Stimulated activated CD4-positive, alpha-beta T cell treated with anti-CD3 and anti-CD28 coated beads, Interleukin-4, amount 100 ng/mL, for 1 hour (primary cell): ENCODE measurements at places on chromosomes 3 and 15.
A peak's percentile ranks its signal among the peaks of the same experiment; 100 is the strongest.

DNA sequence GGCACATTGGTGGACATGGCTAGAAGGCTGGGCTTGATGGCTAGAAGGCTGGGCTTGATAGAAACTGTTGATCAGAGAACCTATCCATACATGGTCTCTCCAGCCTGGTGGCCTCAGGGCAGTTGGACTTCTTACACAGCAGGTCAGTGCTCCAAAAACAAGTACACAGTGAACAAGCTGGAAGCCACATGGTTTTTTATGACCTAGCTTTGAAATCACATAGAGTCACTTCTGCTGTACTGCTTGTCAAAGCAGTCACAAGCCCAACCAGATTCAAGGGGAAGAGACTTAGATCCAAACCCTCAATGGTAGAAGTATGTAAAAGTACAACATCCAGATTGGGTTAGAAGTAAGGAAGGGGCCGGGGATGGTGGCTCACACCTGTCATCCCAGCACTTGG is 89.4 kb upstream of the HES1 start:
- DNase-seq: no peak

GRCh38 chr3:161273589-161274218 is 52.6 kb downstream of the NMD3 start:
- DNase-seq: no peak

DNA sequence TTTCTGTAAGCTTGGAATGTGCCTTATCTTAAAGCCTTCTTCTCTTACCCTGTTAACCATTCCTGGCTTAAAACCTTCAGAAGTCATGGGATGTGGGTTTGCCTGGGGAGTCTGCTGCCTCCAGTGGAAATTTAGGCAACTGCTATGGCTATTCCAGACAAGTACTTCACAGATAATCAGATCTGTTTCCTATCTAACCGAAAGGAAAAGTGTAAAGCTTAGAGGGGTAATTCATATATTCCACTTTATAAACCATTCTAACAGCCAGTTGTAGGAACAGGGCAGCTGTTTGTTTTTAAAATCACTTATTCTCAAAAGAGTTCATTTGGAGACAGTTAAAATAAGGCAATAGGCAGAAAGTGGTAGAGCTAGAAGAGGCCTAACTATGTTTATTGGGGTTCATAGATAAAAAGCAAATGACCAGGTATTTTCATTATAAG is 219.9 kb downstream of the TCF12 start:
- no peak for DNase-seq

DNA sequence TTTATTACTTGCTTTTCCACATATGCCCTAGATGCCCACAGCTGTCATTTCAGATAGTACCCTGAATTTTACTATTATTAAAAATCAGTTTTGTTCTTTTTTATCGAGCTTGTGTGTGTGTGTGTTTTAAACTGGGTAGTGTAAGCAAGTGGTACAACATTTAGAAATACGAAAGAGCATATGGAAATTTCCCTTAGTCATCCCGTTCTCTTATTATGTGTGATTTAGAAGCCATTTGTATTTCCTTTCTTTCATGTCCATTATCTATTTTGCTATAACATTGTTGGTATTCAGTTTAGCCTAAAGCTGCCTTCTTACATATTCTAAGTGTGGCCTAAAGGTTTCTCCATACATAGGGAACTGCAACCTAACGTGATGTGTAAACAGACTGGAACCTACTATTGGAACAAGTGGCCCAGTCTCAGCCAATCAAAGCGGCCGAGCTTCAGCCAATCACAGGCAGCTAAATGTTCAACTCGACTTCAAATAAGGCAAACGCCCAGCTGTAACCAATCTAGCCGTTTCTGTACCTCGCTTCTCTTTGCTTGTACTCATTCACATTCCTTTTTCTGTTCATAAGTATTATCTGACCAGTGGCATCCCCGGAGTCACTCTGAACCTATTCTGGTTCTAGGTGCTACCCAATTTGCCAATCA is 14.7 kb upstream of the SYN2 start:
- DNase-seq: no peak

- DNase-seq: no peak
Measured at GRCh38 chr3:55571913-55572312, 84.8 kb upstream of the WNT5A start.

DNA sequence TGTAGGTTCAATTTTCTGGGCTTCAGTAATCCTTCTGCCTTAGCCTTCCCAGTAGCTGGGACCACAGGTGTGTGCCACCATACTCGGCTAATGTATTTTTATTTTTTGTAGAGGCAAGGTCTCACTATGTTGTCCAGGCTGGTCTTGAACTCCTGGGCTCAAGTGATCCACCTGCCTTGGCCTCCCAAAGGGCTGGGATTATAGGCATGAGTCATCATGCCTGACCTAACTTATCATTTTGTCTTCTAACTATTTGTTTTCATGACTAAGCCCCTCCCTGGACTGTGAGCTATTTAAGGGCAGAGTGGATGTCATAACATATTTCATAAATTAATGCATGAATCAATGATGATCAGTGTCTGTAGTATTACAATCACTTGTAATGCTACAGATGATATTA is 56.1 kb upstream of the PIAS1 start:
- DNase-seq: no peak

DNA sequence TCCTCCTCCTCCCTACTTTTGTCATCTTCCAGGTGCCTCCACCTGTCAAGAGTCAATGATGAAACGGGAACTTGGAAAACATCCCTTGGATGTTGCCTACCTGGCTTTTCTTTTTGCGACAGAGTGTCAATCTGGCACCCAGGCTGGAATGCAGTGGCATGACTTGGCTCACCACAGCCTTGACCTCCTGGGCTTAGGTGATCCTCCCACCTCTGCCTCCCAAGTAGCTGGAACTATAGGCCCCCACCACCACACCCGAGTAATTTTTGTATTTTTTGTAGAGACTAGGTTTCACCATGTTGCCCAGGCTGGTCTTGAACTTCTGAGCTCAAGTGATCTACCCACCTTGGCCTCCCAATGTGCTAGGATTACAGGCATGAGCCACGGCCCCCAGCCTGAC is 42.8 kb downstream of the GPR160 start:
- DNase-seq: no peak

DNA sequence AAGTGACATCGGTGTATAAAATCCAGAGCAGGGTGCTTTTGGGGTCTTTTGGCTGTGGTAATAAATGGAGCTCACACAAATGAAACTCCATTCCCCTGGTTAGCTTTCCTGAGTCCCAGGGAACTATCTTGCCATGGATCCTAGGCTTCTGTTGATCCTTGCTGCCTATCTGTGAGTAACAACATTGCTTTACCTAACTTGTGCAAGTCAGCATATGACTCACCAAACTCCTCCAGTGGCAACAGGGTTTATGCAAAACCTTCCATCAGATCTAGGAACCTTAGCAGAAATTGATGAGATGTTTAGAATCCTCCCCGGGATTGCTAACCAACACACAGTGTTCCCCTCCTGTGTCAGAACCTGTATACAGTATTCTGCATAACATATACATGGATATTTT is 105.4 kb downstream of the SCAPER start:
- DNase-seq: no peak

DNA sequence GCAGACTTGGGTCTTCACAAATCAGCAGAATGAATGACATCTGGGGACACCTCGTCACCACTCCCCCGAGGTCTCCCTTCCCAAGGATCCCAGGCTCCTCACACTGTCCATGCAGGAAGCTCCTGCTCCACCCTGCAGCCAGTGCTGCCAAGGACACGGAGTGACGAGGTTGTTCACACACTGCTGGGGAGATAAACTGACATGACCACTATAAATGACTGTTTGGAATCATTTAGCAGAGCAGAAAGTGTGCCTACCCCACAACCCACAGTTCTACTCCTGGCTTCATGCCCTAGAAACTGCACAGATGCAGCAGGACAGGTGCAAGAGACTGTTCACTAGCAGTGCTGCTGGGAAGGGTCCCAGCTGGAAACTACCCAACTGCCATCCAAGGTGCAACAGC is 19.7 kb upstream of the PRSS50 start:
- no peak for DNase-seq

DNA sequence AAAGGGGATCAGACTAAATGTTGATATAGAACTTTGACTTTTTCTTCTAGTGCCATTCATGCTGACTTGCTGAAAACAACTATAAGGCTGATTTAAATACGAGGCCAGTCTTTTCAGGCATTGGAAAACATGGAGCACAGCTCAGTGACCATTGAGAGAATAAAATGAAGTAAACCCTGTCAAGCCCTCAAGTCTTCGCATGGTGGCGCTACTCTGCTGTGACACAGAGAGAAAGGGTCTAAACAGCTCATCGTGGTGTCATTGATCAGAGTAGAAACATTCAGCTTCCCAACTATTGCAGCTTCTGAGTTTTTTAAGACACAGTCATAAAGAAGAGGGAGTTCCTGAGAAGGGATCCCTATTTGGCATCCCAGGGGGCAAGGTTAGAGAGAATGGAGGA is 716.2 kb downstream of the DIPK2A start:
- DNase-seq: no peak

- DNase-seq: no peak
Measured at GRCh38 chr15:33242669-33243191, 48.2 kb upstream of the FMN1 start.

- no peak for DNase-seq
Measured at GRCh38 chr3:15805756-15806266, 8.0 kb upstream of the ANKRD28 start.

DNA sequence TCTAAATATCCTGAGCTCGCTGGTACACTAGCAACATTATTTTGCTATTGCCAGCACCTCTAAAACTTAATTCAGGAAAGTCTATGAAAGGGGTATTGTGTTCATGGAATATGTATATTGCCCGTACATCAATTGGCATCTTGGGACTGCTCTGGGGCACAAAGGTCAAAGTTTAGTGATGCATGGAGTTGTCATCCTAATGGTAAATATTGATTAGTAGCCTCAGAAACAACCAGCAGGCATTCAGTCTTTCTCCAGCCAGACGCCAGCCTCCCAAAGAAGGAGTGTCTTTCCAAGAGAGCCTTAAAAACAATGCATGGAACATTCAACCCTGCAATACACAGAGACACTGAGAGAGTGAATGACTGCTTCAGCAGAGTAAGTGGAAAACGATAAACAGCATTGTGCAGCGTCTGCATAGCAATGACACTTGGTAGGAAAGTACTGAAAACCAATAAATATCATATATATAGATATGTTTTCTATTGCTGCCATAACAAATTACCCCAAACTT is 377.3 kb downstream of the SHQ1 start:
- DNase-seq: no peak

- no peak for DNase-seq
Measured at GRCh38 chr3:189320511-189320910, 148.7 kb downstream of the TPRG1 start.

DNA sequence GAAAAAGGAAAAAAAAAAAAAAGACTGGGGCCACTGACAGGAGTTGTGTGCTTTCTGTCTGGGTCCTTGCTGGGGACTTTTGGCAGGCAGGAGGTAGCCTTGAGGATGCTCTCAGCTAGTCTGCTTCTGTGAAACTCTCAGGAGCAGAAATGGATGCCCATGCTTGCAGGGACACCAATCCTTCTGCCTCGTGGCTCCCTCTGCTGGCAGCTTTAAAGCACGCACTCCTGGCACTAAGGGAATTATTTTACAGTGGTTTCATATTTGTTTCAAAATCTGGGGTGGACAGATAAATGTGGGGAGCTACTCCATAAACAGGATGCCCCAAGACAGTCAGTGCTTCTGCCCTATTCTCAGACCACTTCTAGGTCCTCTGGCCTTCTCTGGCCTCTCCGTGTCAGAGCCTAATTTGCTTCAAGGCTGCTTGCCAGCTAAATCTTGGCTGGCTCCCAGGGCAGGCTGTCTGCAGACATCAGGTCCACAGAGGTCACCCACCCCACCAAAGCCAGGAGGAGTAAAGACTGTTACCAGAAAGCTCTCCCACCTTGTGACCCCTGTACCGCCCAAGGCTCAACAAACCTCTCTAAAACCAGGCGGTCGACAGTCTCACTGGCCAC is 17.1 kb downstream of the TRAIP start:
- peak; percentile 80 for DNase-seq

GRCh38 chr15:81643771-81644170 is 269.8 kb upstream of the TMC3 start:
- no peak for DNase-seq

GRCh38 chr3:127210654-127210943 is 17.7 kb downstream of the PRR23E start:
- no peak for DNase-seq

GRCh38 chr3:13462125-13462629 is 17.9 kb upstream of the HDAC11 start:
- no peak for DNase-seq

DNA sequence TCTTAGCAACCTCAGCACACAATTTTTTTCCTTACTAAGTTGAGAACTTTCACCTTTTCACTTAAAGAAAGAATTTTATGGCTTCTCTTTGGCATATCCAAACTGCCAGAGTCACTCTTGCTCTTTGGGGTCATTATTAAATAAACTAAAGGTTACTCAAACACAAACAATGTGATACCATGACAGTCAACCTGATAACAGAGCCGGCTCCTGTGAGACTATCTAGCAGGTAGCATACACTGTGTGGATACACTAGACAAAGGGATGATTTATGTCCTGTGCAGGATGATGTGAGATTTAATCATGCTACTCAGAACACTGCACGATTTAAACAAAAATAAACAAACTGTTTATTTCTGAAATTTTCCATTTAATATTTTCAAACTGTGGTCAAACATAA is 35.6 kb downstream of the LRRFIP2 start:
- DNase-seq: no peak

- no peak for DNase-seq
Measured at GRCh38 chr3:114741066-114741465, 406.0 kb downstream of the ZBTB20 start.

GRCh38 chr15:59335207-59335786 is 37.4 kb downstream of the MYO1E start:
- DNase-seq: no peak

DNA sequence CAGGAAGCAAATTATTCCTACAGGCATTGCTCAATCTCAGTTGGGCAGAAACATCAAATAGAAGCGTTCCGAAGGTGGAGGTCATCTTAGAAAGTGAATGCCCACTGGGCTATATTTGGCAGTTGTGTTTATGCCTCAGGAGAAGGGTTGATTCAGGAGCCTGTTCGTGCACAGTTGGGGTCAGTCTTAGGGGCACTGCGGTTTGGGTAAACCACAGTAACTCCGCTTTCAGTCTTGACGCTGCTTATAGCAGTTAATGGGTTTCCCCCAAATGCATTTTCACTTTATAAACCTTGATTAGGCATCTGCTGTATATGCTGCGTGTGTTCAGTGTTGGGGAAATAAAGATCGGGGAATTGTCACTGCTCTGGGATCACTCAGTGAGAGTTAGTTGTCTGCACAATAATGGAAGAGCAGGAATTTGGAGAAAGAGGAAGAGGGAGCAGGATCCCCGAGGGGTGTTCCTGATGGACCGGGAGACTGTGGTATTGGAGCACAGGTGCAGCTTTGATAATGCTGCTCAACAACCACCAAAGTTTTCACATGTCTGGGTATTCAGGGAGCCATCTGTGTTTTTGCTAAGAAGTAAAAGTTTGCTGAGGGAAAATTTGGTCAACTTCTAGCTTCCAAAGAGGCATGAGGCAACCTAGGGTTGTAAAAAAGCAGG is 124.3 kb upstream of the EIF1B start:
- no peak for DNase-seq

DNA sequence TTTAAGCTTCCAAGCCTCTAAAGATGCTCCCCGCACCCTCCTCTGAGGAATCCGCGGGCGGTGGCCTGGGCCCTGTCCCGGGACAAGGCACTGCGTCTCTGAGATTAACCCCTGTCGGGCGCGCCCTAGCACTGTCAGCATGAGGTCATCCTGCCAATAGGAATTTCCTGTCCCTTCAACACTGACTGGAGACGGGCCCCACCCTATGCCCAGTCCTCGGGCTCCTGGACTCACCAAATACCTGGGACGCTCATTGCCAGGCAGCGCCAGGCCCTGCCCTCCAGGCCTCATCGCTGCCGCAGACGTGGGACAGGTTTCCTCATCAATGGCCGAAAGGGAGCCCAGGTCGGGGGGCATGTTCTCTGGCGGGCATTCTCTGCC is 67.6 kb upstream of the SH3GL3 start:
- no peak for DNase-seq
